ENCODE measurements at places on chromosomes 1 and 21.

DNA sequence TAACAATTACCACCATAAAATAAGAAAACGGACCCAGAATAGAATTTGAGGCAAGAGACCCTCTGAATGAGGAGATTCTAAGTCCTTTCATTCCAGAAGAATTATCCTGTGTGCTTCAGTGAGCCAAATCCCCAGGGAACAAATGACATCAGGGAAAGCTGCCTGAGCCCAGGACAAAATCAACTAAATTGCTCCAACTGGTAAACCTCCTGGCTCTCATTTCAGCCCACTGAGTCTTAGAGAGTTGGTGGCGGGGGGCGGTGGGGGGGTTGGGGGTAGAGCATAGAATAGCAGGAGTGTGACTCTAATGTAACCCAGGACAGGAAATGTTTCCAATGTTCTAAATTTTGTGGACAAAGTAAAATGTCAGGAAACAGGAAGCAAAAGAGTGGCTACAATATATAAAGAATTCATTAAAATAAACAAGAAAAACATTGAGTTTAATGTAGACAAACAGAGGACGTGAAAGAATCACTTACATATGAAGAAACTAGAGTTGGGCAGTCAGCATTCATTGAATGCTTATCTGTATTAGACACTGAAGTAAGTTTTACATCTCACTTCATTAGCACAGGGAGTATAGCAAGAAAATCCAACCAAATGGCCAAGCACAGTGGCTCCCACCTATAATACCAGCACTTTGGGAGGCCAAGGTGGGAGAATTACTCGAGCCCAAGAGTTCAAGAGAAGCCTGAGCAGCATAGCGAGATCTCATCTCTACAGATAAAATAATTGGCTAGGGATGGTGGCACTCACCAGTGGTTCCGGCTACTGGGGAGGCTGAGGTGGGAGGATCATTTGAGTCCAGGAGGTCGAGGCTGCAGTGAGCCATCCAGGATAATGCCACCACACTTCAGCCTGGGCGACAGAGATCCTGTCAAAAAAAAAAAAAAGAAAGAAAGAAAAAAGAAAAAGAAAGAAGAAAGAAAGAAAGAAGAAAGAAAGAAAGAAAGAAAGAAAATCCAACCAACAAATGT lies 75.1 kb downstream of the DHRS3 start:
- DNase-seq, result no peak

DNA sequence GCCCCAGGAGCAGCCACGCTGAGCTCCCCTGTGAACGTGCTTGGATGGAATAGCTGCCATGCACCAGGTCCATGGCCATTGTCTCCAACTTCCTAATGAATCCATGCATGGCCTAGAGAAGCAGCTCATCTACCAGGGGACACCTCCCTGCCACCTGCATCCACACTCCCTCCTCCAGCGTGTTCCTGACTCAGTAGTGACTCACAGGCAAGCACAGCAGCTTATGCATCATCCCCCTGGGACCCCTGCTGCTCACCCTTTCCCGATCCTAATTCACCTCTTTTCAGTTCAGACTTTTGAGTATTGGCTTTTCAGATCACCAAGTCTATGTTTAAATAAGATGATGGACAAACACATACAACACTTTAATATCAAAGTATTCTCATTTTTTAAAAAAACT lies 39.9 kb upstream of the TADA1 start:
- DNase-seq, result no peak

DNA sequence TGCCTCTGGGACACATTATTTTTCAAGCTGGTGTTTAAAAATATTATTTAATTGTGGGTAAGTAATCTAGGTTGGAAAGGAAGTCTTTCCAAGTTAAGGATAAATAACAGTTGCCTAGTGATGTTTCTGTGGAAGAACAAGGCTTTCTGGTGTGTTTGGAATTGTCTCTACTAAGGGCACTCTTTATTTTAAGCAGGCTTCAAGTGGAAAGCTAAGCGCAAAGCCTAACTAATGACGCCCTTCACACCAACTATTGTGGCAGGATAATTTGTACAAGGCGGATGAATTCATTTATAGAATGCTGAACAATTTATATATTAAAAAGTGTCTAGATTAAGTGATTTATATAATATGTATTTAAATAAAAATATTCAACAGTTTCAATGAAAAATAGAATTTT lies 25.1 kb upstream of the RWDD3 start:
- DNase-seq, result no peak

- DNase-seq, result no peak
Observed at GRCh38 chr1:238176441-238176840, 285.7 kb upstream of the ZP4 start.

- DNase-seq, result no peak
Observed at GRCh38 chr1:223410036-223410435, 16.8 kb downstream of the CCDC185 start.

GRCh38 chr1:26305667-26306289 lies 658 bp downstream of the UBXN11 start:
- no peak for DNase-seq

- DNase-seq, result no peak
Observed at GRCh38 chr1:83960669-83961277, 38.2 kb downstream of the TTLL7 start.

GRCh38 chr1:26483980-26484379 lies 11.7 kb downstream of the HMGN2 start:
- DNase-seq, result no peak

DNA sequence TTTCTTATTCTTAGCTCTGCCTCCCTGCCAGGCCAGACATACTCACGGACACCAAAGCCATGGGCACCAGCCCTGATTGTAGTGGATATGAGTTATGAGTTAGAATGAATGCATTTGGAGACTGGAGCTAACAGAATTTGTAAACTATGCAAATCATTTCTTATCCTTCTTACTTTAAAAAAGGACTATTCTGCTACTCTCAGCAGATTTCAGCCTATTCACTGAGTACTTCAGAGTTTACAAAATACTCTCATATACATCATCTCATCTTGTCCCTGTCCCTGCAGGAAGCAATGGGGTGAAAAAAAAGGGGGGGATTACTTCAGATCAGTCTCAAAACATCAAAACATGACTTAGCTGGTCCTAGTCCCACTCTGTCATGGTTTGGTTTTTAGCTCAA lies 541.4 kb upstream of the PLXNA2 start:
- no peak for DNase-seq

GRCh38 chr1:110235834-110236682 lies 25.9 kb downstream of the KCNC4 start:
- peak; percentile 54 for DNase-seq

- no peak for DNase-seq
Observed at GRCh38 chr1:218384581-218384993, 39.5 kb downstream of the TGFB2 start.

GRCh38 chr1:9360371-9361064 lies 67.8 kb downstream of the SPSB1 start:
- DNase-seq, result no peak

DNA sequence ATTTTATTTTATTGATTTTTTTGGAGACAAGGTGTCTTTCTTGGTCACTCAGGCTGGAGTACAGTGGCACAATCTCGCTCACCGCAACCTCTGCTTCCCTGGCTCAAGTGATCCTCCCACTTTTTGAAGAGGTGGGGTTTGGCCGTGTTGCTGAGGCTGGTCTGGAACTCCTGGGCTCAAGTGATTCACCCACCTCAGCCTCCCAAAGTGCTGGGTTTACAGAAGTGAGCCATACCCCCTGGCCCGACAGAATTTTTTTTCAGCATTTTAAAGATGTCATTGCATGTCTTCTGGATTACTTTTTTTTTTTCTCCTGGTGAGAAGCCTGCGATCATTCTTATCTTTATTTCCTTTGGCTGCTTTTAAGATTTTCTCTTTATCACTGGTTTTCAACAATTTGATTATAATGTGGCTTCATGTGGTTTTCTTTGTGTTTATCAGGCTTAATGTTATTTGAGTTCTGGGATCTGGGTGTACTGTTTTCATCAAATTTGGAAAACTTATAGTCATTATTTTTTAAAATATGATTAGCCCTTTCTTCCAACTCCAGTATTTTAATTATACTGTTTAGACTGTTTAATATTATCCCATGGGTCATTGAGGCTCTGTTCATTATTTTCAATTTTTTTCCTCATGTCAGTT lies 23.1 kb upstream of the PTBP2 start:
- no peak for DNase-seq

DNA sequence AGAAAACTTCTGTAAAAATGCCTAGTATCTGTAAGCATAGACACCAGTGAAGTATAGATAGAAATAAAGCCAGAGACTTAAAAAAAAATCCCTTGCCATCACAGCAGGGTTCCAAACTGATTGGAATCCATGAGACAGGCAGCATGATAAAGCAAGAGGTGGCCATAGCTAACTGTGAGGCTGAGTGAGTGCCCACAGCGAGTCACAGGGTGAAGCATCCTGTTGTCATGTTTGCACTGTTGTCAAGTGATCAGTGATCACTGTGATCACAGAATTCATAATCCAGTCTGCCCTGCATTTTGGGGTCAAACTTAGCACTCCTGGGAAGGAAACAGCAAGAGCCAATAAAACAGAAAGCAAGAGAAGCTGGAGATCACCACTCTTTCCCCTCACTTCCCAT lies 33.3 kb downstream of the LRRC8B start:
- no peak for DNase-seq

GRCh38 chr1:241990040-241990439 lies 8.9 kb downstream of the MAP1LC3C start:
- no peak for DNase-seq

- DNase-seq, result no peak
Observed at GRCh38 chr1:197027359-197027758, 39.7 kb downstream of the F13B start.

DNA sequence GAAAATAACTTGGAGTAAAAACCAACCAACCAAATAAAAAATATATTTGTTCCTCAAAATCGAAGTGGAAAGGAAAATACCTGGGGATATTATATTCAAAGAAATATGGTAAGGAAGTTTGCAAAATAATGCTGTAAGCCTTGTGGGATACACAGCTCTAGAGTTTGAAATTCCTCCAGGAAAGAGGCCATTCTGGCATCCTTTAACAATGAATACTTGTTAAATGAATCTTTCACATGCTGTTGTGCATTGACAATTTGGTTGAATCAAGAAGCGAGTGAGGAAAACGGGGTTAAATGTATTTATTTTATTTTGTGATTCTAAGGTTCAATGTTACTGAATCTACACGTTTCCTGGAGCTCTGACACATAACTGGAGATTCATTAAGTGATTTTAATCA lies 30.5 kb upstream of the NTNG1 start:
- DNase-seq, result no peak
